Panc1 (cell line): ENCODE measurements at places on chromosomes 11 and 22.

DNA sequence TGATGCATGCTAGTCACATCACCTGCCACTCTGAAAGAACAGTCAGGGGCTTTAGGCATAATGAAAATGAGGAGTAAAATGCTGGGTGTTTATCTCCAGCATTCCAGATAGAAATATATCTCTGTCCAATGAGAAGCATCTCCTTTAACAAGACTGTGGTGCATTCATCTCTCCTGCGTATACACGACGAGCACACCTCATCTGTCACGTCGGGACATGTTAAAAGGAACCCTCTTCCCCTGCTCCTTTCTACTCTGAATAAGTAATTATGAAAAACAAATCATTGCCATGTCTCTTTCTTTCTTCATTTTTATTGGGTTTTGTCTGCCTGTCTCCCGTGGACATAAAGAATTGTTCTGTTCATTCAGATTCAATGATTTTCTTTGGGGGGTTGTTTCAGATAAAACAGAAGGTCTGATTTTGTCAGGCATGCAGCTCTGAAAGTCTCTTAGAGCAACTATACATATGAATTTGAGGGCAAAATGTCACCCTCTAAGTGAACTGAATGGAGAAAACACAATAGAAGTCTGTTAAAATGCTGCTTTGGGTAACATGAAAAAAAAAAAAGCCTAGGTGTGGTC, 195.0 kb downstream of the MAML2 start:
- no peak for DNase-seq

GRCh38 chr22:23268877-23269276, 88.6 kb downstream of the BCR start:
- no peak for DNase-seq

DNA sequence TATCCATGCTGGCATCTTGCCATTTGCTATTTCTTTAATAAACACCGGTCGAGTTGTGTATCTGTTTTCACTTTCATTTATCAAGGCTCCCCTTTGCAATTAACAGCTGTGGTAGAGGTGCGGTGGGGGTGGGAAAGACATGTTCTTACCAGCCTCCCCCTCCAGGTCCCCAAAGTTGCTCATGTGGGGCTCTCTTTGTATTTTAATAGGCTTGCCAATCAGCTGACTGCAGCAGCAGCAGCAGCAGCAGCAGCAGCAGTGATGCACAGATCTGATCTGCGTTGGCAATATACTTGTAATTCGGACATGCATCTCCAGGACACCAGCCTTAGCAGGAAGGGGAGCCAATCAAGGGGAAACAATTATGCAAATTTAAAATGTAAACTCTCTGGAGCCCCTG, 40.3 kb upstream of the E2F8 start:
- DNase-seq: no peak

DNA sequence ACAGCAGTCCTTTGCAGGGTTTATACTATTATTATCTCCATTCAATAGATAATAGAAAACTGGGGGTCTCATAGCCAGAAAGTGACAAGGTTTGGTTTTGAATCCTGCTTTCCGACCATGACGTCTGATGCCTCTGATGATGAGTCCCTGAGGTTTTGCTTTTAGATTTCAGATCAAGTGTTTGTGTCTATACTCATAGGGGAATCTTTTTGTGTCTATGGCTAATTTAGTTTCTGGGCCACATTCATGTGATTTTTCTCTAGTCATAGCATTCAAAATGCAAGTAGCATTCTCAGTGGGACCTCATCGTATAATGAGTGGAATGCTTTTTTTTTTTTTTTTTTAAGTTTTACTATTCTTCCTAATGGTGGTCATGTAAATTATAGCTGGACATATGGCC, 72.9 kb downstream of the TNRC6B start:
- no peak for DNase-seq
